ENCODE measurements at places on chromosomes 7 and 10. TPM values are rescaled to one million over a fixed set of nuclear protein-coding genes. Genes with fewer than 3 reads are reported as not detected.

Gene STAM
- total RNA-seq = 17.7 TPM

Gene PNLIPRP2
- not detected for total RNA-seq

Gene CHST3
- 12.9 TPM for total RNA-seq

Gene KBTBD2
- total RNA-seq = 34.2 TPM

Gene ABCB1
- 42.0 TPM for total RNA-seq

Gene UNC5B
- total RNA-seq = 3.3 TPM

Gene OR2A7
- total RNA-seq = not detected

Gene DDC
- total RNA-seq = not detected

Gene DNMBP
- 26.0 TPM for total RNA-seq

Gene KIF5B
- total RNA-seq = 96.2 TPM

Gene RBP3
- total RNA-seq = not detected

Gene ACTR1A
- 198 TPM for total RNA-seq

Gene MDFIC
- 19.8 TPM for total RNA-seq

Gene DBNL
- total RNA-seq = 224 TPM

Gene OR2A1
- not detected for total RNA-seq

Gene ACBD7
- total RNA-seq = 3.3 TPM

Gene OGDHL
- total RNA-seq = not detected

Gene FZD8
- 14.9 TPM for total RNA-seq

Gene ADAM12
- 0.20 TPM for total RNA-seq

Gene ZYX
- total RNA-seq = 257 TPM

Gene UTF1
- total RNA-seq = not detected

Gene ZP3
- 0.60 TPM for total RNA-seq

Gene CD36
- 9.4 TPM for total RNA-seq

Gene AKR1D1
- total RNA-seq = not detected

Gene ELFN1
- 0.84 TPM for total RNA-seq

Gene PAPSS2
- 69.5 TPM for total RNA-seq

Gene GTPBP10
- total RNA-seq = 16.5 TPM

Gene TAS2R5
- total RNA-seq = 0.10 TPM

Gene SHTN1
- total RNA-seq = 2.1 TPM

Gene RGR
- total RNA-seq = not detected

Gene TUBAL3
- 0.07 TPM for total RNA-seq

Gene ADCYAP1R1
- total RNA-seq = not detected

Gene MUC12
- total RNA-seq = not detected

Gene TRPV6
- total RNA-seq = not detected

Gene IDI2
- not detected for total RNA-seq

Gene SPDYE2B
- total RNA-seq = not detected

Gene PRSS37
- not detected for total RNA-seq

Gene SFTPA1
- total RNA-seq = not detected

Gene NPSR1
- total RNA-seq = not detected

Gene AGBL3
- 2.1 TPM for total RNA-seq

Gene CTTNBP2
- total RNA-seq = 0.27 TPM
